ENCODE measurements at places on chromosomes 6 and 20. TPM values are rescaled to one million over a fixed set of nuclear protein-coding genes. Genes with fewer than 3 reads are reported as not detected.

DNA sequence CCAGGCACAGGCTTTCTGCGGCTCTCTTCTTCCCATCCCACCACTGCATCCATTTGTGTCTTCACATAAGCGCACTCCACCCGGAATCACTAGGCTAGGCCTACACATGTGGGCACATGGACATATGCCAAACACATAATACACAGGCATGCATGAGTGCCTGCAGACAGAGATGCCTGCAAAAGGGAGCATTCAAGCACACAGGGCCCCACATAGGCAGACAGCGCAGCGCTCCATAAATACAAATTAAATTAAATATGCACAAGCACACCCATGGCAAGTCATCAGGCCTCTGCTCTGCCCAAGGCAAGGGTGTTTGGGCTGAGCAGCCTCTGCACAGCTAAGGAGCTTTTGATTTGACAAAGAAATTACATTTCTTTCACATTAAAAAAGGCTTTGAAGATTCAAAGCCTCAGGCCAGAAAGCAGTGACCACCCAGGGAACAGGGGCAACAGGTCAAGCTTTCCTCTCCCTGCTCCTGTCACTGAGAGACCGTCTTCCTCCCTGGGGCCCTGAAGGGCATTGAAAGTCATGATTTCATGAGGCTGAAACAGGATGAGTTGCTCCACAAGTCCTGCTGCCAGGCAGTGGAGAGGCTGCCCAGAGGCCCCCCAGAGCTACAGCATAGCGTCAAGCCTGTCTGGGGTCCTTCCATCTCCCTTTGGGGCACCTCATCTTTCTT lies 134.2 kb upstream of the LRFN2 start:
- DNase-seq = no peak

- DNase-seq = no peak
These were observed 681.6 kb upstream of the FLRT3 start for GRCh38 chr20:15018966-15019365.

HDGFL1 gene
- not detected for total RNA-seq

KCNK16 gene
- total RNA-seq = not detected

GRCh38 chr20:25749649-25750048 lies 53.0 kb upstream of the ZNF337 start:
- DNase-seq = no peak

DNA sequence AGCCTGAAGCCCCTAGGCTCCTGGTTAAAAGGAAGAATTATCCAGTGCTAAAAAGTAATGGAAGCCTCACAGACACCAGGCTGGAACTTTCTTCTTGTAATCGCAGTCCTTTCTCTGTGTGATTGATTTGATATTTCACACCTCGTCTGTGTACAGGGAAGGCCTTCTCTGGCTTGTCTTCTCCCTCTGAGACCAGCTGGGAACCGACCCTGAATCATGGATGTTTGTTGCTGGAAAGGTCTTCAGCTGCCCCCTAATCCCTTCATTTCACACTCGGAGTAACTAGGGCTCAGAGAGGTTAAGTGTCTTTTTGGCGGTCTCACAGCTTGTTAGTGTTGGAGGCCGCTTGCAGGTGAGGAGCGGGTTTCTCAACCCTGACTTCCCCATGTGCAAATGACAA lies 500.2 kb upstream of the CDH4 start:
- DNase-seq = no peak

DNA sequence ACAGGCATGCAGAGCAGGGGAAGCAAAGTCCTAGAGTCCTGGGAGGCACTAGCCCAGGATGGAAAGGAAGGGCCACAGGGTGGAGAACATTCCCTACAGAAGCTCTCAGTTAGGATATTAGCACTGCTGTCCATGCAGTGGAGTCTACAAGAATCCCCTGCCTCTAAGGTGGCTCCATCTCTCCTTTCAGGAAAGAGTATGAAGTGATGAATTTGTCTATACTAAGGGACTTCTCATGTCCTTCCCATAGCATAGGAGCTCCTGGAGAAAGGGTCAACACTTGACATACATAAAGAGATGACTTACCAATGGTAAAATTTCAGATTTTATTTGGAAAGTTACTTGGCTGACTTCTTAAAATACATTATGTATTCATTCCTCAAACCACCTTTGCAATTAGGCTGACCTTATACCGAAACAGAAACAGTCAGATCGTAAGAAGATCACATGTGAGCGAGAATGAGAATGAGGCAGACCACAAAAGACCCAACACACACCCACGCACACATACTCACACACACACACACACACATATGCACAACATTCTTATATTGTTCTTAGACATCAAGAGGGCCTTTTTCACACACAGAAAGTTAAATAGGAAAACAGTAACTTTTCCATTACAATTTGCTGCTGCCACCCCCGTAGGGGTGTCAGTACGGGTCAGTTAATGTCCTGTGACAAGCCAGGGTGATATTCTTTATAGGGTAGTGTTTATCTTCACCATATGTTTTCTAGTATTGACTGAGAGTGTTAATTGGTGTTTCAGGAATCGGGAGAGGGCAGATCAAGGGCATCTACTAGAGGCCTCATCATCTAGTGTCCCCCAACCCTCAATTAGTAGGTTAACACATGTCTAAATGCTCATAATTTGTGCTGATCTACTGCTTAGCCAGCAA lies 159.4 kb downstream of the FAXC start:
- DNase-seq = no peak

DNA sequence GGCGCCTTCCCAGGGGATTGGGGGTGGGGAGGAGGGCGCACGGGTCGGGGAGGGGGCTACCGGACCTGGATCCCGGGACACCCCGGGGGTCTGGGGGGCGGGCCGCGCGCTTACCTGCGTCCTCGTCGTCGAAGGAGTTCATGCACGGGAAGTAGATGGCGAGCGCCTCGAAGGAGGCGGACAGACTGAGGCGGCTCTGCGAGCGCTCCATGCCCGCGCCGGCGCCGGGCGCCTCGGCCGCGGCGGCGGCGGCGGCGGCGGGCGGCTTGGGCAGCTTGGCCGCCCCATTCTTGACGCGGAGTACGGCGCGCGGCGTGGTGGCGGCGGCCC lies 320 bp downstream of the RIMS4 start:
- DNase-seq = no peak

DNA sequence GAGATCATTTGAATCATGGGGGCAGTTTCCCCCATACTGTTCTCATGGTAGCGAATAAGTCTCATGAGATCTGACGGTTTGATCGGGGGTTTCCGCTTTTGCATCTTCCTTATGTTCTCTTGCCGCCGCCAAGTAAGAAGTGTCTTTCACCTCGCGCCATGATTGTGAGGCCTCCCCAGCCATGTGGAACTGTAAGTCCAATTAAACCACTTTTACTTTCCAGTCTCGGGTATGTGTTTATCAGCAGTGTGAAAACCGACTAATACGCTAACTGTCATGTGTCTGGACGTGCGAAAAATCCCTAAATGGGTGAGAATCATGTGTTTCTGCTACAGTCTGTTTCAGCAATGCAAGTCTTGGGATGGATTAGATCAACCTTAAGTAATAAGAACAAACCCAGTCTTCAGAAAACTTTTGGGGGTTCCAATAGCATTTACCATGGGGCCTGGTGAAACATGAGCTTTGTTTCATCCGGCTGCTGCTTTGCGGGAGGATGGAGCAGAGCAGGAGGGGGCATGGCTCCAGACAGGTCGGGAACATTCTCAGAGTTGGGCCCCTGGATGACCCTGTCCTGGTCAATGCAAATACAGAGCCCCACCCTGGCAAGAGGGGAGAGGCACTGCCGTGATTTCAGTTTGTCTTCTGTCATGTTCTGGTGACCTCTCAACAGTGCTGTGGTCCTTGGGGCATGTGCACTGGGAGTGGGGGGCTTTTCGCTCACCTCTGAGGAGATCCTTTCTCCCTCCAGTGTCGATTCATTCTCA lies 41.5 kb downstream of the CTCFL start:
- DNase-seq = no peak

GRCh38 chr20:63332488-63333240 lies 28.5 kb downstream of the CHRNA4 start:
- no peak for DNase-seq

STMND1 gene
- total RNA-seq = not detected

GRCh38 chr6:41894366-41895299 lies 542 bp downstream of the USP49 start:
- DNase-seq = no peak
